ENCODE measurements at places on chromosomes 7 and 10.

- H3K4me3 ChIP-seq, result no peak overlapping the region
- H3K4me1 ChIP-seq, result no peaks in the 10 kb centered on the region
- DNase-seq, result no peak
Observed at GRCh38 chr7:79781716-79782115, 328.2 kb upstream of the MAGI2 start.

GRCh38 chr7:1809601-1810258, 139.7 kb downstream of the ELFN1 start:
- DNase-seq, result no peak
- no peak overlapping the region for H3K4me3 ChIP-seq
- H3K36me3 ChIP-seq, result peaks cover 3% of the 10 kb centered on the region
- H3K27me3 ChIP-seq, result no peaks in the 10 kb centered on the region
- H3K4me1 ChIP-seq, result no peaks in the 10 kb centered on the region

DNA sequence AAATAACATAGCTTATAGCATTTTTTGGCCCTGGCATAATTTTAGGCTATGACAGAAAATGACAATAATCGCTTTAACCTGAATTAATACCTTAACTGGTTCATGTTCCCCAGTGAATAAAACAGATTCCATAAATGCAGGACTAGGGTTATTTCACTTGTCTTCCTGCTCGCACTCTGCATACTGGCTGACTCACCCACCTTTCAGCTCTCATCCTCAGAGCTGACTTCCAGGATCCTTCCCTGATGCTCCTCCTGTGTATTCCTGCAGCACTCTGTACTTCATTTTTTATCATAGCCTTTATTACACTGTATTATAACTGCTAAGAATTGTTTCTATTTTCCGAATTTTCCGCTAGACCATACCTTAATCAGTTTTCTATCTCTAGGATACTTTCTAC, 123.7 kb downstream of the AVL9 start:
- no peak overlapping the region for H3K27ac ChIP-seq
- H3K36me3 ChIP-seq, result no peaks in the 10 kb centered on the region
- no peak for DNase-seq
- H3K4me1 ChIP-seq, result no peaks in the 10 kb centered on the region
- no peaks in the 10 kb centered on the region for H3K27me3 ChIP-seq

DNA sequence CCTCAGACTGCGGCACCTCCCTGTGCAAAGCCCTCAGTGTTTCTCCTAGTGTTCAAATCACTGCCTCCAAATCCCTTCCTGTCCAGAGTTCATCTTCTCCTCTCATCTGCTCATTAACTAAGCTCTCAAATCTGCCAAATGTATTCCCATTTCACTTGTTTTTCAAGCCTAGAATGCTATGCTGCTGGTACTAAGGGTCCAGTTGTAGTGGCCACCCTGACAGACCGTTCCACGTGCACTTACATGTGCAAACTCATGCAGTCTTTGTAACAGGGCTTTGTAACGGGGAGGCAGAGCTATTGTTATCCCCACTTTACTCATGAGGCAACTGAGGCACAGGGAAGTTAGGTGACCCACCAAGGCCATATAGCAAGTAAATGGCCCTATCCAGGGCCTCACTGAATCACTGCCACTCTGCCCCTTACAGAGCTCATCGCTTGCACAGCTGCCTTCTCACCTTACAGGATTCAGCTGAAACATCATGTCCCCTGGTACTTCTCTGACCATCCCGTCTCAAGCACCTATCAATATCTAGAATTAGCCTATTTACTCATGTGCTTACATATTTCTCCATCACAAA, 153.0 kb upstream of the PDE1C start:
- no peak overlapping the region for H3K4me3 ChIP-seq
- no peak overlapping the region for H3K27ac ChIP-seq
- DNase-seq, result no peak
- no peaks in the 10 kb centered on the region for H3K4me1 ChIP-seq
- H3K36me3 ChIP-seq, result no peaks in the 10 kb centered on the region

DNA sequence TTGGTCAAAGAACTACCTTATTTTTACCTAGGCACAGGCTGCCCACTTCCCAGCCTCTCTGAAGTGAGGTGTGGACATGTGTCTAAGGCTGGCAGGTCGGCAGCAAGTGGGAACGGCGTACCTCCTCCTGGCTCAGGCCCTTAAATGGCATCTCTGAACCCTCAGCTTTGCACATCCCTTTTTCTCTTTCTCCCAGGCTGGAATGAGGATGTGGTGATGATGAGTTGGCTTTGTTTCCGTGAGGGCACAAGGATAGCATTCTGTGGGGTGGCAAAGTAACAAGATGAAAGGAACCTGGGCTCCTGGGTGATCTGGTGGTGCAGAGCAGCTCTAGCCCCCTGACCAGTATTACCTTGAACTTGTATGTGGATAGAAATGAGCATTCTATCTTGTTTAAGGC, 196.8 kb downstream of the REEP3 start:
- H3K27me3 ChIP-seq, result no peaks in the 10 kb centered on the region
- DNase-seq, result no peak
- no peaks in the 10 kb centered on the region for H3K36me3 ChIP-seq

DNA sequence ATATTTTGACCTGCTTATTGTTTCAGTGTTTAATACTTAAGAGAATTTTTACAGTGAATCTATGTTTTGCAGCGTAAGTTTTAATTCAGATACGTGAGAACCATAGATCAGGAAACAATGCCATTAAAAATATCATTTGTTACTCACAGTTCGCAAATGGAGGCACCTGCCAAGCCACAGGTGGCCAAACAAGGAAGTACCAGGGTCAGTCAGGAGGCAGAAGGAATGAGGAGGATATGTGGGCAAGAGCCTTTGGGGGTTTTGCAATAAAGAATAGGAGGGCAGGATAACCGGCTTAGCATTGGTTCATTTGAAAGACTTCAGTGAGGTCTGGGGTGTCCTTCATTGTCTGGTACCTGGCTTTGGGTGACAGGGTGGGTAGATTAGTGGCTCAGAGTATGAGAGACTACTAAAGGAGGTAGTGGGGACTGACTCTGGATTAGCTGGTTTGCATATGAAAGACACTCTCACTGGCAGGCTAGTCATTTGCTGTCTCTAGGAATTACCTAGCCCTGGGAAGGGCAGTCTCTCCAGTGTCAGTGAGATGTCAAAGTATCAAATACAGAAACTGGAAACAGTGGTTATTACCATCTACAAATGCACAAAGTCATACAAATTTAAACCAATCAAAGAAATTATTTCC, 132.2 kb upstream of the CAV2 start:
- no peak overlapping the region for H3K4me3 ChIP-seq
- H3K36me3 ChIP-seq, result no peaks in the 10 kb centered on the region
- no peak for DNase-seq
- no peak overlapping the region for H3K27ac ChIP-seq
- no peaks in the 10 kb centered on the region for H3K4me1 ChIP-seq

- no peaks in the 10 kb centered on the region for H3K4me1 ChIP-seq
- no peak for DNase-seq
- H3K27ac ChIP-seq, result no peak overlapping the region
- H3K4me3 ChIP-seq, result no peak overlapping the region
- no peaks in the 10 kb centered on the region for H3K36me3 ChIP-seq
- H3K27me3 ChIP-seq, result no peaks in the 10 kb centered on the region
Observed at GRCh38 chr10:85222300-85222699, 893.9 kb downstream of the CCSER2 start.

- H3K36me3 ChIP-seq, result no peaks in the 10 kb centered on the region
- no peak overlapping the region for H3K4me3 ChIP-seq
- H3K27me3 ChIP-seq, result no peaks in the 10 kb centered on the region
Observed at GRCh38 chr7:32191305-32191704, 121.1 kb upstream of the PDE1C start.

DNA sequence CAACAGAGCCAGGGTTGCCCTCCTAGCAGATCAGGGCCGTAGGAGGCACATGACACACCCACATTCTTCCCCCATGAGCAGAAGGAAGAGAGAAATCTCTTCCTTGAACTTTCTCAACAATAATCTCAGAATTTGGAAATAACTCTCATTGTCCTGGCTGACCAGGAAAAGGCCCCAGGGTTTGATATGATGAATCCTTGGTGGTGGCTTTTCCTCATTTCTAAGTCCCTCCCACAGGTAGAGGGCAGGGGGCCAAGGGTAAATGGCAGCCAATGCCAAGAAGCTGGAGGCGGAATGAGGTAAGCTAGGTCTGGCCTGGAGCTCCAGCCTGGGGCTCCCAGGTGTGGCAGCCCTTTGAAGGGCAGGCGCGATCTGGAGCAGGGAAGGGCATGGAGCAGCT, 67.8 kb downstream of the GRB10 start:
- H3K4me3 ChIP-seq, result no peak overlapping the region
- no peak for DNase-seq
- no peaks in the 10 kb centered on the region for H3K27me3 ChIP-seq
- H3K36me3 ChIP-seq, result no peaks in the 10 kb centered on the region
- no peak overlapping the region for H3K27ac ChIP-seq

DNA sequence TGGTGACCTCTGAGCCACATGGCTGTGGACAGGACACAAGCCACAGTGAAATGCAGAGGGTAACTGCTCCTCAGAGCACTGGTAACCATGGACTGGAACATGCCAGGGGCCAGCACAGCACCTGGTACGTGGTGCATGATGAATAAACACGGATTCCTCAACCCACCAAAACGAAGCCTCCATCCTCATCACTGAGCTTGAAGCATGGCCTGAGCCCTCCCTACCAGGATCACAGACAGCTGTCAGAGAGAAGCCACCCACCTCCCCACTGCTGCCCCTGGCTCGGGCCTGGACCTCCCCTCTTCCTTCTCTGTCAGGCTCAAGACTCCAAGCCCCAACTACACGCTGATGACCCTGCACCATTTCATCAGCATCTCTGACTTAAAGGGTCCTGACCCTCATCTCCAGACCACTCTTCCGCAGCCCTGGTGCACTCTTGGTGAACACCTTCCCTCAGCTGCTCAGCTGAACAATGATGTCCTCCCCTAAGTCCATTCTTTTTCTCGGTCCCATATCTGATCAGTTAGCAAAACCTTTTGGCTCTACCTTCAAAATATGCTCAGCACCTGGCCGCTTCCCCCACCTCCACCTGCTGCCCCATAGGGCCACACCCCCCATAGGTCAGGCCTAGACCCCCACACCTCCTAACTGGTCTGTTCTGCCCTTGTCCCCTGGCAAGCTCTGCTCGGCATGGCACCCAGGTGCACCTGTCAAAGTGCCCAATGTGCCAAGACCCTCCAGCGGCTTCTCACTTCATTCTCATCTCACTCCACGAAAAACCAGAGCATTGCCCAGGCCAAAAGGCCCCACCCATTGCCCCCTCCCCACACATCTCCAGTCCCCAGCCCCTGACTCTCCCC, 141.1 kb downstream of the MAPK8 start:
- no peak for DNase-seq
- H3K4me1 ChIP-seq, result no peaks in the 10 kb centered on the region
- H3K27ac ChIP-seq, result no peak overlapping the region
- no peaks in the 10 kb centered on the region for H3K36me3 ChIP-seq

- H3K27ac ChIP-seq, result no peak overlapping the region
- no peak overlapping the region for H3K4me3 ChIP-seq
- no peaks in the 10 kb centered on the region for H3K4me1 ChIP-seq
- H3K36me3 ChIP-seq, result no peaks in the 10 kb centered on the region
Observed at GRCh38 chr7:26550492-26550891, 258.8 kb downstream of the SNX10 start.

GRCh38 chr7:2417981-2418481, 14.6 kb downstream of the CHST12 start:
- H3K4me1 ChIP-seq, result peaks cover 4% of the 10 kb centered on the region
- no peak for DNase-seq
- H3K27me3 ChIP-seq, result no peaks in the 10 kb centered on the region

GRCh38 chr7:148561099-148561498, 29.5 kb upstream of the C7orf33 start:
- no peaks in the 10 kb centered on the region for H3K36me3 ChIP-seq
- H3K4me3 ChIP-seq, result no peak overlapping the region
- H3K27me3 ChIP-seq, result peaks cover 3% of the 10 kb centered on the region
- peaks cover 4% of the 10 kb centered on the region for H3K4me1 ChIP-seq

GRCh38 chr10:35946556-35946955, 304.5 kb upstream of the FZD8 start:
- H3K27ac ChIP-seq, result no peak overlapping the region
- no peak overlapping the region for H3K4me3 ChIP-seq
- H3K27me3 ChIP-seq, result no peaks in the 10 kb centered on the region
- H3K36me3 ChIP-seq, result no peaks in the 10 kb centered on the region
- no peaks in the 10 kb centered on the region for H3K4me1 ChIP-seq
- DNase-seq, result no peak

GRCh38 chr10:5600908-5601307, 65.5 kb downstream of the ASB13 start:
- no peak for DNase-seq
- no peaks in the 10 kb centered on the region for H3K36me3 ChIP-seq
- no peak overlapping the region for H3K27ac ChIP-seq
- H3K4me3 ChIP-seq, result no peak overlapping the region
- H3K27me3 ChIP-seq, result no peaks in the 10 kb centered on the region

DNA sequence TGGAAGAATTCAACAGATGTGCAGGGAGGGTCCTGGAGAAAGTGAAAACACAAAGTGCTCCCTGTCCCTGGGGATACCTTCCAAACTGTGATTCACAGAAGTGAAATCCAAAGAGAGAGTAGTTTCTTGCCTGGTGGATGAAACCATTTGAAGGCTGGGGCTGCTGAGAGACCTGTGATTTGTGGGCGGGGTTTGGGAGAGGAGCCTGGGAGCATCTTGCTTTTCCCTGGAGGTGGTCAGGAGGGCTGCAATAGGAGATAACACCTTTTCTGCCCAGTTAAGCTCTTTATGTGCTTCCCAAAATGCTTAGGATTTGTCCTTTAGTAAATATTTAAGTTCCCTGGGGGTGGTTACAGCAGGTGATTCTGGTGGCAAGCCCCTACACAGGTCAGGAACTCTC, 105.3 kb upstream of the TPK1 start:
- no peak overlapping the region for H3K27ac ChIP-seq
- DNase-seq, result no peak
- H3K4me3 ChIP-seq, result no peak overlapping the region
- H3K27me3 ChIP-seq, result no peaks in the 10 kb centered on the region

DNA sequence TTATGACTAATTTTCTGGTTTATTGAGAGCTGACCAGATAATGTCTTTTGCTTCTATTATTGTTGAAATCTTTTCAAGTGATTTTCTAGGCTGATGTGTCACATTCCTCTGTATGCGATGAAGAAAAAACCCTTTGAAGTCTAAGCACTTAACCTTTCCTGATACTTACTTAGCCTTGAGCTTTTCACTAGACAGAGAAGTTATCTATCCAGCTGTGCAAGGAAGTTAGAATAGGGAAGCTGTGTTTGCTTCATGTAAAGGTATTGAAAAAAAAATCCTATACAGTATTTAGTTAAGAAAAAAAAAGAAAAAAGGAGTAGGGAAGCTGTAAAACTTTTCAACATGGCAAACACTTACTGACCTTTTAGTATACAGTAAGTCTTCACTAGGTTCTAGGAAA, 117.6 kb upstream of the DNAJB12 start:
- H3K4me1 ChIP-seq, result no peaks in the 10 kb centered on the region
- DNase-seq, result no peak
- H3K27me3 ChIP-seq, result no peaks in the 10 kb centered on the region
- no peak overlapping the region for H3K4me3 ChIP-seq
- H3K36me3 ChIP-seq, result peaks cover 18% of the 10 kb centered on the region

GRCh38 chr7:77558284-77558967, 21.3 kb downstream of the PTPN12 start:
- H3K27ac ChIP-seq, result no peak overlapping the region
- H3K36me3 ChIP-seq, result no peaks in the 10 kb centered on the region

- no peak overlapping the region for H3K4me3 ChIP-seq
- no peaks in the 10 kb centered on the region for H3K4me1 ChIP-seq
- no peak for DNase-seq
- no peaks in the 10 kb centered on the region for H3K27me3 ChIP-seq
- no peak overlapping the region for H3K27ac ChIP-seq
Observed at GRCh38 chr10:27605318-27605717, 101.2 kb downstream of the RAB18 start.
